ENCODE measurements at places on chromosomes 7 and 10. TPM values are rescaled to one million over a fixed set of nuclear protein-coding genes. Genes with fewer than 3 reads are reported as not detected.
A peak's percentile ranks its signal among the peaks of the same experiment; 100 is the strongest.

GRCh38 chr10:51832652-51833383, 133.4 kb upstream of the CSTF2T start:
- DNase-seq, result no peak

KAT6B gene
- 24.2 TPM for total RNA-seq

DNA sequence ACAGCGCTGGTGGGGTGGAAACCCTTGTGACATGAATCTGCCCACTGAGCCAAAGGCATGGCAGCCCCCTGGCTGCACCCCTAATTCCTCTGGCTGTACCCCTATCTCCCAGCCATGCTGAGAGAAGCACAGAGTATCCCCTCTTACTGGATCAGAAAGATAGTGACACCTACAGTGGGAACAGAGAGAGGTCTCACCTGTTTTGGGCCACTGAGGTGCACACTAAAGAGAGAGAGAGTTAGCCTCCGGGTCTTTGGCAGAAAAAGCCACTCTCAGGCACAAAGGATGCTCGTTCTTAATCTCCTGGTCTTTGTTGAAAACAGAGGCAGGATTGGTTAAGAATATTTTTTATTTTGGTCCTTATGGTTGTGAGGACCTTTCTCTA, 11.3 kb downstream of the TSPAN14 start:
- no peak for DNase-seq

DNA sequence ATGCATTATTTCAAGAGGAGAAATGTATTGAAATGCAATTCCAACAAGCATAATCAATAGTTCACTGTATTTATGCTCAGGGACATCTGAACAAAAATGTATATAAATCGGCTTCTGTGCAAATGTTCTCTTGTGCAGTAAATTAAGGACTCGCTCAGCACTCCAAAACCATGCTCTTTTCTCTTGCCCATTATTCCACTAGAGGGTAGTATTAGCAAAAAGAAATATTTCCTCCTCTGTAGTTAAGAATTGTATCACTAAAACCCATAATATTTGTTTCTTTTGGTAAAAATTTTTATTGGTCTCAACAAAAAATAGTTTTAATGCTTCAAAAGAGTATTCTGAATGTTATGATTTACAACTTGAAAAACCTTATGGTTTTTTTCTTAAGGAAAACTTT, 803.1 kb downstream of the PCDH15 start:
- DNase-seq, result no peak

GRCh38 chr10:11148142-11149028, 130.7 kb downstream of the CELF2 start:
- DNase-seq, result peak; percentile 60

DNA sequence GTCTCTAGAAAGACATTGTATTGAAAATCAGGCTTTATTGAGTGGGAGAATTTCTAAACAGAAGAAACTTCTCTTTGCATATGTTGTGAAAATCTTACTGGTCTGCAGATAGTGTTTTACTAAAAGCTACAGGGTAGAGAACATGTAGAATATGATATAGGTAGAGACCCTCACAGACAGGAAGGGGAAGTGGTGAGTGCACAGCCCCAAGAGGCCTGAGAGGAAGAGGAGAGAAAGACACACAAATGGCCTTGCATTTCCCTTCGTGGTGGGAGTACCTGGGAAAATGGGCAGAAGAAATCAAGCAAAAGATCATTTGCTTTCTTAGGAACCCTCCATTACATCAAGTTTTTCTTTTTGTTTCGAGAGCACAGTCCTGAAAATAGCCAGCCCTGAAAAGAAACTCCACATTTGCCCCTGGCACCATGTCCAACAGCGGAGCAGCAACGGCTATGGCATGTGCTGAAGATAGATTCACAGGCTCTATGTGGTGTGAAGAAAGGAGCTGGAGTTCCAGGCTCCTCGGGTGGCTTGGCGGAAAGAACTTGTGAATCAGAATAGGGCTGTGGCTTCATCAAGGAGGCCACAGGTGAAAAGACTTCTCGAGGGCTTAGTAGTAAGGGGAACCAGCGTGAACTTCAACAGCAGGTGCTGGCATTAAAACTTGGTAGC, 143.5 kb downstream of the CALCR start:
- no peak for DNase-seq

DNA sequence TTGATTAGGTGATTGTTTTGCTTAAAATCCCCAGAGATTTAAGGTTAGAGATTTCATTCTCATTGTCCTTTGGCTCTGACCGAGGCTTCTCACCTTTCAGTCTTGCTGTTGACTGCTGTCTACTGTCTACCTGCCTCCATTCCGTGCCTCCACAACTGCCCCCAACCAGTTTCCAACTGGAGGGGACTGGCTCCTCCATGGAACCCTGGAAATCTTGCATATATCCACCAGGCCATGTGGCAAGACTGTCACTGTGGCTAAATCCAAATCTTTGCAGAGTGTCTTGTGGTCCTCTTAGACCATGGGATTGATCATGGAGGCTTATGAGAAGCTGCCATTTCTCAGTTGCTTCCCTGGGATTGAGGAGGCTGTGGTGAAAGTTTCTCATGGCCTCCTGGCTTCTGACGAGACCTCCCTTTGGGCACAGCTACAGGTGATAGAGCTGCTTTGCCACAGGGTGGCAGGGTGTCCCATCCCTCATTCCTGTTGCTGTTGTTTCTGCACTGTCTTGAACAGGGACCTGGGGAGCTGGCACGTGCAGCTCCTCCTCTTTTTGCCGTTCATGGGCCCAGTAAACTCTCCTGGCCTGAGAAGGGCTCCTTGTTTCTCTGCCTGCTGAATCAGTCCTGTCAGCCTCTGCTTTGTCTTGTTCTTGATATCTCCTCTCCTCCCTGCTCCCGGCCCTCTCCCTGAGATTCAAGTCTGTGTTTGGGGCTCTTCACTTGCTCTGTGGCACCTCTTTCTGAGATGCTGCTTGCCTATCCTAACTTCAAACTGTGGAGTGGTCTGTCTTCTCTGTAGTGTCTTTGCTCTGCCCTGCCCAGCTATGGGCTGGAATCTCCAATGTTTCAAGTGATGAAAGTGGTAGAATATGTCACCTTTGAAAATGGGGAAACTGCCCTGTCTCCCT, 63.6 kb upstream of the IGFBP3 start:
- DNase-seq, result no peak

DNA sequence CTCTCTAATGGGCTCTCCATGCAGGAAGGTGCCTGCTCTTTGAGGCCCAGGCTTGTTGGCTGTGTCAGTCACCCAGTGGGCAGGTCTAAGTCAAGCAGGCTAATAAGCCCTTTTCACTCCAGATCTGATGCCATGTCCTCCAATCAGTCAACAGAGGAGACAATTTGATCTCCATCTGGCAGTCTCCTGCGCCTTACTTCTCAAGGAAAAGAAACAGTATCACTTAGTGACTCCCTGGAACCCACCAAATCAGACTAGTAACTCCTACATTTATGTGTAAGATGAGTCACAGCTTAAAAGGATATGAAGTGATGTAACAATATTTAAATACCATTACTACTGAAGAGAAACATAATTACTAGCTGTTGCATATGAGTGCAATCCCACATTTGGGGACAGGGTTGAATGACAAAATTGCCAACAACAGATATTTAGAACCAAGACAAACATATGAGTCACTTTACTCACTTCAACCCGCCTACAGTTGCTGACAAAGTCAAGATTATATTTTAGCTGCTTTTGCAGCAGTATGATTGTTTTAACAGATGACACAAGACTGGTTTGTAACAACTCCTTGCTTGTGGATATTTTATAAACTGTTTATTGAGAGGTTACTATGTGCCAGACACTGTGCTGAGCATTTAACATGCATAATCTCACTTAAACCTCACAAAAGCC, 72.1 kb downstream of the USP6NL start:
- no peak for DNase-seq

- no peak for DNase-seq
Observed at GRCh38 chr10:119203006-119203405, 4.4 kb upstream of the GRK5 start.

DNA sequence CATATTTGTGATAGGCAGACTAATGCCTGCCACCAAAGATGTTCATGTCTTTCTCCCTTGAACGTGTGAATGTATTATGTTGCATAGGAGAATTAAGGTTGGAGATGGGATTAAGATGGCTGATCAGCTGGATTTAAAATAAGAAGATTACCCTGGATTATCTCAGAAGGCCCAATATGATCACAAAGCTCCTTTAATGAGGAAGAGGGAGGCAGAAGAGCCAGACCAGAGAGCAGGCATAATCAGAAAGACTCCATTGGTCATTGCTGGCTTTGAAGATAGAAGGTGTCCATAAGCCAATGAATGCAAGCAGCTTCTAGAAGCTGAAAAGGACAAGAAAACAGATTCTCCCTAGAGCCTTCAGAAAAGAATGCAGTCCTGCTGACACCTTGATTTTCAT, 410.3 kb downstream of the GRM8 start:
- no peak for DNase-seq

DNA sequence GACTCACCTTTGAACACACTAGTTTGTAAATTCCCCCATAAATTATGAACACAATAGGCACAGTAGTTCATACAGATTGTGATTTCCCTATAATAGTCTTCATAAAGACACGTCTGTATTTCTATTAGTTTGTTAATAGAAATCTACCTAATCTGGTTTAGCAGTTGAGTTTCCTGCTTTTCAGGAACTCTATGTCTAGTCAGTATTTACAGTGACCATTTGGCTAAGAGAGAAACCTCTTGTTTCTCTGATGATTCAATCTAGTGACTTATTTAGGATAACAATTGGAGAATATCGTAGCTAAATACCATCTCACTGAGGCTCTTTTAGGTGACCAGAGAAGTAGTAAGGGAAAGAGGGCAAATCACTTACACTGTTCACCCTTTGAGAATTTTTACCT, 5.9 kb upstream of the HERPUD2 start:
- no peak for DNase-seq

MAP3K8 gene
- 10.7 TPM for total RNA-seq

- DNase-seq, result no peak
Observed at GRCh38 chr7:11177793-11178192, 204.1 kb downstream of the PHF14 start.

DNA sequence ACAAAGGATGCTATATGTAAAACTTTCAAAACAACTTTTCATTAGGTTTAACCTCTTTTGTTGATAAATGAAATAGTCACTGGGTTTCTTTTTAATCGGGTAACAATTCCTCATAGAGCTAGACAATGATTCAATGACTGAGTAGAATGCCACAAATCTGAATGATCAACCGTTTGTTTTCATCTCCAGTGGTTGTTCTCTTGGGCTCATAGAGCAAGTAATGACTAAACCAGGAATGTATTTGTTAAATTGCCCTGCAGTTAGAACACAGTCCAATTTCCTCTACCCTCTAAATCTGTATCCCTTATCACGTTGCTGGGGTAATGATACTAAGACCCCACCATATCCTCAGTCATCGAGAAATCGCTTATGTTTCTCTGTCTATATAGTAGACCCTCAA, 40.0 kb downstream of the CNNM1 start:
- no peak for DNase-seq

LRRC61 gene
- total RNA-seq, result 3.3 TPM

DNA sequence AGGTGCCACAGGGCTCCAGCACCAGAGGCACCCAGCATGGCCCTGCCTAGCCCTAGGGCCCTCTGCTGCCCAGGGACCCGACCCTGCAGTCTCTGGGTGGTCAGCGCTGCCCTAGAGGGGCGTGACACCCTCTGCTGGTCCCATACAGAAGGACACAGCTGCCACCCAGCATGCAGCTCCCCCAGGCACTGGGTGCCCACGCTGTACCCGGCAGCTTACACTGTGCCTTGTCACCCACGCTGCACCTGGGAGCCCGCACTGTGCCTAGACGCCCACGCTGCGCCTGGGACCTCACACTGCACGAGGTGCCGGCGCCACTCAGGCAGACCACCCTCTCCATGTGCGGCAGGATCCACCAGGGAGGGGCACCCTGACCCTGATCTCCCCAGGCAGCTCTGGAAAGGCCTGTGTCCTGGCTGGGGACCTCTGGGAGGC, 55.2 kb downstream of the PWWP2B start:
- no peak for DNase-seq

PSMG3 gene
- 97.4 TPM for total RNA-seq

Measured in G401 (cell line).